ENCODE measurements at places on chromosomes 4 and X.

DNA sequence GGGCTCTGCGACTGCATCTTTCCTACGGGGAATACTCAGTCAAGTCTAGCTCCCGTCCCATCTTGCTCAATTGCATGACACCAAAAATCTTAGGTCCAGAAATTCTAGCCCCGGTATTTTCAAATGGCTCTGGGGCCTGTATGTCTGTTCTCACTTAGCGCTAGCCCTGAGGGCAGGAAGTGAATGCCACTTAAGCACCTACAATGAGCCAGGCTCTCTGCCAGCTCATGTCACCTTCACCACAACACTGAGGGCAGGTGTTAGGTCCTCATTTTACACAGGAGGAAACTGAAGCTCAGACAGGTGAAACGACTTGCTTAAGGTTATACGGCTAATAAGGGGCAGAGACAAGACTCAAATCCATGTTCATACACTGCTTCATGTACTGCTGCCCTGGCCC lies 282.8 kb downstream of the PPP1R2C start:
- H3K36me3 ChIP-seq, result no peaks in the 10 kb centered on the region
- H3K4me3 ChIP-seq, result no peak overlapping the region
- no peaks in the 10 kb centered on the region for H3K27me3 ChIP-seq
- no peaks in the 10 kb centered on the region for H3K4me1 ChIP-seq
- DNase-seq, result no peak

GRCh38 chr4:23717528-23718248 lies 172.2 kb downstream of the PPARGC1A start:
- DNase-seq, result peak; percentile 6
- H3K36me3 ChIP-seq, result no peaks in the 10 kb centered on the region
- H3K27ac ChIP-seq, result no peak overlapping the region
- no peaks in the 10 kb centered on the region for H3K27me3 ChIP-seq
- H3K4me3 ChIP-seq, result no peak overlapping the region
- no peaks in the 10 kb centered on the region for H3K4me1 ChIP-seq

DNA sequence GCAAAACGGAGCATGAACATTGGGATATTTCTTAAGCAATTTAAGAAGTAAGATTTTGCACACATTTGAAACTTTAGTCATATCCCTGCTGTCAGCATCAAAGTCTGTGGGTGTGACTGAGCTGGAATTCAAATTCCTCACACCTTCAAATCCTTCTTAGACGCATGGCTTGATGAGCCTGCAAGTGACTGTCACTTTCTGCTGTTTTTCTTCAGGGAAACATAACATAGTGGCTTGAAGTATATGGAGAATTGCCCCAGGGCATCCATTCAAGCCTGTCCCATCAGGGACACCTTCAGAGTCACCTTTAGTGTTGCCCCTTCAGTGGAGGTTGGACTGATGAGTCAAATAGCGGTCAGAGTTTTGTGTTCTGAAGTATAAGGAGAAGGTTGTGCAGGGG lies 17.4 kb downstream of the FHDC1 start:
- no peak overlapping the region for H3K4me3 ChIP-seq
- peaks cover 18% of the 10 kb centered on the region for H3K36me3 ChIP-seq
- H3K27ac ChIP-seq, result no peak overlapping the region
- H3K27me3 ChIP-seq, result no peaks in the 10 kb centered on the region
- peaks cover 41% of the 10 kb centered on the region for H3K4me1 ChIP-seq
- no peak for DNase-seq

DNA sequence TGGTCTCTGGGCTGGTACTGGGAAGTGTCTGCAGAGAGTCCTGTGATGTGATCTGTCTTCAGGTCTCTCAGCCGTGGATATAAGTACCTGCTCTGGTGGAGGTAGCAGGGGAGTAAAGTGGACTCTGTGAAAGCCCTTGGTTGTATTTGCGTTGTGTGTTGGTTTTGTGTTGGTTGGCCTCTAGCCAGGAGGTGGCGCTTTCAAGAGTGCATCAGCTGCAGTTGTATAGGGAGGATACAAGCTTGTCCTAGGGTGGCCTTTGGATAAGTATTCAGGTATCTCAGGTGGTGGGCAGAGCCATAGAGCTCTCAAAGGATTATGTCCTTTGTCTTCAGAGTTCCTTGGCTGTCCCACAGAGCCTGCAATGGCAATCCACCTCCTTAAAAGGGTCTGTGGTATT lies 111.6 kb downstream of the MAGEB17 start:
- DNase-seq, result peak; percentile 26
- H3K27ac ChIP-seq, result no peak overlapping the region
- H3K27me3 ChIP-seq, result no peaks in the 10 kb centered on the region

GRCh38 chr4:53921856-53922255 lies 142.5 kb downstream of the CHIC2 start:
- peaks cover 13% of the 10 kb centered on the region for H3K27me3 ChIP-seq
- no peaks in the 10 kb centered on the region for H3K36me3 ChIP-seq
- no peaks in the 10 kb centered on the region for H3K4me1 ChIP-seq
- H3K27ac ChIP-seq, result no peak overlapping the region
- no peak overlapping the region for H3K4me3 ChIP-seq

GRCh38 chrX:72554448-72555140 lies 18.0 kb downstream of the HDAC8 start:
- no peak for DNase-seq
- peaks cover 9% of the 10 kb centered on the region for H3K27me3 ChIP-seq
- H3K27ac ChIP-seq, result no peak overlapping the region
- H3K4me1 ChIP-seq, result no peaks in the 10 kb centered on the region

DNA sequence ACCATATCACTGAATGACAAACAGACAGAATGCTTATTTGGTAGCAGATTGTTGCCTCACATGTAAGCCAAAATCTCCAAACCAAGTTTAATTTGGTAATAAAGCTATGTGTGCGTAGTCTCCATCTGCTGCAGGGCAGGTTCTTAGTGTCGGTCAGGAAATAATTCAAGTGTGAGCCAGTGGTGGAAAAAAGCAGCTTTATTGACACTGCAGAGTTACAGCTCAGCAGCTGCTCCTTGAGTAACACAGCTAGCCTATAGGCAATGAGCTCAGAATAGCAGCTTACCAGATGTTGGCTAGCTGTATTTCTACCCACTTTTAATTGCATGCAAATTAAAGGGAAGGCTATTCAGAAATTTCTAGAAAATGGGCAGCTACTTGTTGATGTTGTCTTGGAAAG lies 757.8 kb upstream of the HS3ST1 start:
- no peak overlapping the region for H3K4me3 ChIP-seq
- no peak for DNase-seq
- H3K27me3 ChIP-seq, result no peaks in the 10 kb centered on the region

GRCh38 chr4:140515423-140515822 lies 8.5 kb upstream of the ELMOD2 start:
- H3K4me1 ChIP-seq, result no peaks in the 10 kb centered on the region
- H3K27me3 ChIP-seq, result no peaks in the 10 kb centered on the region
- no peak overlapping the region for H3K4me3 ChIP-seq
- H3K36me3 ChIP-seq, result no peaks in the 10 kb centered on the region

- no peak overlapping the region for H3K4me3 ChIP-seq
- no peak for DNase-seq
- H3K36me3 ChIP-seq, result no peaks in the 10 kb centered on the region
- no peaks in the 10 kb centered on the region for H3K27me3 ChIP-seq
- H3K4me1 ChIP-seq, result no peaks in the 10 kb centered on the region
Observed at GRCh38 chr4:127448986-127449385, 183.8 kb upstream of the INTU start.

DNA sequence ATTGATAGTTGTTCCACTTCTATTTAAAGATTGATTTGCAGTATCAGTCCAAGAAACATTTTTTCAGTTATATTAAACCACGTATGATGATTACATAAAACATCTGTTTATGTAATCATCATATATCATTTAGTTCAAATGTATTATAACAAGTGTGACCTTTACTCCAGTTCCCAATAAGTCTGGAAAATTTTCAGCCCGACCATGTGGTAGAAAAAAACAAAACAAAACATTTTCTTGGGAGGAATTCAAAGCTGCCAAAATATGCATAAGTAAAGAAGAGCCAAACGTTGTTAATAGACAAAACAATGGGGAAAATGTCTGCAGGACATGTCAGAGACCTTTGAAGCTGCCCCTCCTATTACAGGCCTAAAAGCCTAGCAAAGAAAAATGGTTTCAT lies 709.1 kb downstream of the FAT4 start:
- DNase-seq, result no peak
- no peak overlapping the region for H3K27ac ChIP-seq
- H3K36me3 ChIP-seq, result no peaks in the 10 kb centered on the region
- H3K27me3 ChIP-seq, result no peaks in the 10 kb centered on the region
- no peak overlapping the region for H3K4me3 ChIP-seq
- H3K4me1 ChIP-seq, result no peaks in the 10 kb centered on the region

DNA sequence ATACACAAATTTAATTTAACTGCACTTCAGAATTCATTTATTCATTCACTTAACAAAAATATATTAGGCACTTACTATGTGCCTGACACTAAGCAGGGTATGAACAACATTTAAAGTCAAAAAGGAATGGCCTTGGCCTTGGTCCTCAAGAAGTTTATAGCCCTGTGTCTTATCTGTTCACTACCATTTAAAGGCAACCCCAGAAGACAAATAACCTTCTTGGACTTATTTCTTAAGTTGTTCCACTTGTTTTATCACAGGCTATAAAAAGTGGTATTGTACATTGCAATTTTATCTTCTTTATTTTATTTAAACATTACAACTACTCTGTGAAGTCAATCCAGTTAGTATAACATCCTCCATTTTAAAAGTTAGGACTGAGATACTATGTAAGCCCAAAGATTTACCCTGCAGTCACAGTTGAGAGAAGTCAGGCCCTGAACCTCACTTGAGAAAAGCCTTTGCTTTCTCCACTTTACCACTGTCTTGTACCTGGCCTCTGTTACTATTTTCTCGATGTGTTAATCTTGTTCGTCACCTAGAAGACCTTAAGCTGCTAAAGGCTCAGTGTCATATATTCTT lies 305.6 kb upstream of the DIPK2B start:
- no peaks in the 10 kb centered on the region for H3K36me3 ChIP-seq
- peaks cover 7% of the 10 kb centered on the region for H3K4me1 ChIP-seq
- peak overlapping the region; percentile 60 for H3K27ac ChIP-seq
- no peaks in the 10 kb centered on the region for H3K27me3 ChIP-seq

- H3K27me3 ChIP-seq, result no peaks in the 10 kb centered on the region
- no peak overlapping the region for H3K4me3 ChIP-seq
- H3K36me3 ChIP-seq, result no peaks in the 10 kb centered on the region
Observed at GRCh38 chrX:106649523-106650428, 38.0 kb downstream of the RADX start.

DNA sequence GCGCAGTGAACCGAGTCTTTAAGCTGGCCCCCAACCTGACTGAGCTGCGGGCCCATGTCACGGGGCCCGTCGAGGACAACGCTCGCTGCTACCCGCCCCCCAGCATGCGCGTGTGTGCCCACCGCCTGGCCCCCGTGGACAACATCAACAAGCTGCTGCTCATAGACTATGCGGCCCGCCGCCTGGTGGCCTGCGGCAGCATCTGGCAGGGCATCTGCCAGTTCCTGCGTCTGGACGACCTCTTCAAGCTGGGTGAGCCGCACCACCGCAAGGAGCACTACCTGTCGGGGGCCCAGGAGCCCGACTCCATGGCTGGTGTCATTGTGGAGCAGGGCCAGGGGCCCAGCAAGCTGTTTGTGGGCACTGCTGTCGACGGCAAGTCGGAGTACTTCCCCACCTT lies 2.2 kb downstream of the PLXNA3 start:
- H3K27ac ChIP-seq, result no peak overlapping the region

DNA sequence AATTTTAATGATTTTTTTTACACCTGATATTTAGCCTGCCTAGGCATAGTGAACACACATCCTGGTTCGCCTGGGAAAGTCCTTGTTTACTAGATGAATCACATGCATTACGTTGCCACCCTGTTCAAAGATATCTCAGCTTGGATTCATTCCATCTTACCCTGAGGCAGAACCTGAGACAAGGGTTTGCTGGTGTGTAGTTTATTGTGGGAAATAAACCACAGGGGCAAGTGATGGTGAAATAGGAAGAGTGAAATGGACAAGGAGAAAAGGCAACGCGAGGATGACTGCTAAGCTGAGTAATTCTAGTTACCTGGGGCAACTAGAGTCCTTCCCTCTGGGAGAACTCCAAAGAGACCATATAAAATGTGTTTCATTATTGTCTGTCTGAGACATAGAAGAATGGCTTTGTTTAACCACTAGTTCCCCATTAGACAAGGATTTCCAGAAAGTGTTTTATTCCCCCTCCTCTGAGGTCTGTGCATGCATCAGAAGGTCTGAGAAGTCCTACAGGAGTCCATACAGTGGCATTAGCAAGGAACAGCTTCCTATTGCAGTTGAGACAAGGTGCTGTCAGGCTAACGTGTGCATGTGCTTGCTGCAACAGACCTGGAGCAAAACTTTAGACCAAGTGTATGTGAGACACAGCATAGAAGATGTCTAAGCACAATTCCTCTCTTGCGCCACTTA lies 797.3 kb upstream of the FRG1 start:
- H3K36me3 ChIP-seq, result no peaks in the 10 kb centered on the region
- H3K4me3 ChIP-seq, result no peak overlapping the region
- no peaks in the 10 kb centered on the region for H3K4me1 ChIP-seq
- H3K27ac ChIP-seq, result no peak overlapping the region
- peak; percentile 47 for DNase-seq

DNA sequence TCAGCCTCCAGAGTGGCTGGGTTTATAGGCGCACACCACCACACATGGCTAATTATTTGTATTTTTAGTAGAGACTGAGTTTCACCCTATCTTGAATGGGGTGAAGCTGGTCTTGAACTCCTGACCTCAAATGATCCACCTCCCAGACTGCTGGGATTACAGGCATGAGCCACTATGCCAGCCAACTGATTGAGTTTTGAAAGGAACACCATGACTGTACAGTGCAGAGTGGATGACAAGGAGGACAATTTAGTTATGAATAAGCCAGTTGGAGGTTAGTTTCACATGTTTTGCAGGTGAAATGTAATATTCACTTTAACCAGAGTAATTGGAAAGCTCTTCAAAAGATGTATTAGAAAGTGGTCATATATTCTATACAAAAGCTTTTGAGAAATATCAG lies 60.8 kb downstream of the PCDH18 start:
- no peak overlapping the region for H3K27ac ChIP-seq
- no peak for DNase-seq
- H3K4me1 ChIP-seq, result no peaks in the 10 kb centered on the region
- H3K36me3 ChIP-seq, result no peaks in the 10 kb centered on the region
- H3K27me3 ChIP-seq, result no peaks in the 10 kb centered on the region

GRCh38 chr4:84852081-84852480 lies 114.4 kb downstream of the WDFY3 start:
- DNase-seq, result no peak
- peaks cover 7% of the 10 kb centered on the region for H3K4me1 ChIP-seq

DNA sequence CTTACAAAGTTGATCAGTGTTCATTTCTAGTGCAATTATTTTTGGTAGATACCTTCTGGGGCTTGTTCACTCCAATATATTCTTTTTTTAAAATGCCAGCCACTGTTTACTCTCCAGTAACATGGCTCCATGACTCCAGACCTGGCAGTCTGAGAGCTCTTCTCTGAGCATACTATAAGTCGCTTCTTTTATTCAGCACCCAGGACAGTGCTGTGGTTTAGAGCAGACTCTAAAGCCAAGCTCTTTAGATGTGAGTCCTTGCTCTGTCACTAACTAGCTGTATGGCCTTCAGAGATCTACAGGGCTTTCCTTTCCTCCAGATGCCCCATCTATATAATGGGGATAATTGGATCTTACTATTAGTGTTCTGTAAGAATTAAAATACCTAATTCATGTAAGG lies 200.2 kb upstream of the FAM241A start:
- H3K4me1 ChIP-seq, result peaks cover 10% of the 10 kb centered on the region
- no peaks in the 10 kb centered on the region for H3K36me3 ChIP-seq
- no peaks in the 10 kb centered on the region for H3K27me3 ChIP-seq
- no peak overlapping the region for H3K4me3 ChIP-seq
- H3K27ac ChIP-seq, result no peak overlapping the region
